ENCODE measurements at places on chromosomes 16 and 17.

DNA sequence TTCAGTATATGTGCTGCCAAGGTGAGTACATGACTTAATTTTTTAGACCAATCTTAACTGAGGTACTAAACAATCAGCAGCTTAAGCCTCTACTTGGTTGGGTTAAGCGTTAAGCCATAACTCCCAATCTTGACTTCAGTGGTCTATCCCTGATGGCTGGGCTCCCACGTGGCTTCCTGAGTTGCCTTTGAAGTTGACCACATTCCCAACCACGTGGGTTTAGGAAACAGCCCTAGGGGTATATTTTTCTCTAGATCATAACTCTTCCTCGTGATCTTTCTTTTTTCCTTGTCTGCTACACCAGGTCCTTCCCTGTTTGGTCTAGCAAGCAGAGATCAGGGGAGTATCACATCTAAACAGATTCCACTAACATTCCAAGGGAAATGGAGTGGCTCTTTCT is 20.1 kb upstream of the PIRT start:
- no peak for DNase-seq

DNA sequence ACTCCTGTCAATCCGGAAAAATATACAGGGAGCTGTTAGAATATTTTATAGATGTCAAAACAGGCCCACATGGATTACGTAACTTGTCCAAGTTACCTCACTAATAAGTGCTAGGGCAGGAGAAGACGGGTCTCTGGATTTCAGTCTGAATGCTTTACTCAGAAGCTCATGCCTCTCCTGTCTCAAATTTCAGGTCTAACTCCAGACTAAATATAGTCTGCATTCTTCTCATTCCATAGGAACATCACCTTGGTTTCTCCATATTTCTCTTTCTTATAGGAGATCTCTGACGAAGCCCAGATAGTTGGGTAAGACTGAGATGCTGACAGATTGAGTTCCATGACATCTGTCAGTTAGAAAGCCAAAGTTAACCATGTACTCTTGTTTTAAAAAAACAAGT is 174.2 kb downstream of the STX8 start:
- no peak for DNase-seq

DNA sequence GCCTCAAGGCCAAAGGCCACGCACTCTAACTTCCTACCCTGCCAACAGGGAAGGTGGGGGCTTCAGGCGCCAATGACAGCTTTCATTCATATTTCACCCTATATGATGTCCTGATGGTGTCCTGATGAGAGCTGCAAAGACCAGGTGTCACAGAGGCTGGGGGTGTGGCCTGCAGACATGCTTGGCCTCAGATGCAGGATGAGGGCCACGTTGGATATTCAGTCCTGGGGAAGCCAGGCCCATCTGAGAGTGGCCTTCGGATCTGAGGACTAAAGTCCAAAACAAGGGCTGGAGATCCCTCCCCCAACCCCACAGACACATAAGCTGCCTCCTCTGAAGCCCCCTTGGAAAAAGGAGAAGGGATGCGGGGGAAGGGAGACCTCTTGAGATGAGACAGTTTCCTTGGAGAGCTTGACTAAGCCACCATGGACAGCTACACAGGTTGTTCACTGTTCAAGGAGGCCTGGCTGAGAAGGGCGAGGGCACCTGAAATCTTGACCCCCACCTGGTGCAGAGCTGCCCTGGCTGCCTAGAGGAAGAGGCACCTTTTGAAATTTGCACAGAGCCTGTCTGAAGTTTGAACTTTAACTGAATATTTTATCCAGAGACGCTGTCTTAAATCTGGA is 24.3 kb upstream of the GSG1L start:
- no peak for DNase-seq

DNA sequence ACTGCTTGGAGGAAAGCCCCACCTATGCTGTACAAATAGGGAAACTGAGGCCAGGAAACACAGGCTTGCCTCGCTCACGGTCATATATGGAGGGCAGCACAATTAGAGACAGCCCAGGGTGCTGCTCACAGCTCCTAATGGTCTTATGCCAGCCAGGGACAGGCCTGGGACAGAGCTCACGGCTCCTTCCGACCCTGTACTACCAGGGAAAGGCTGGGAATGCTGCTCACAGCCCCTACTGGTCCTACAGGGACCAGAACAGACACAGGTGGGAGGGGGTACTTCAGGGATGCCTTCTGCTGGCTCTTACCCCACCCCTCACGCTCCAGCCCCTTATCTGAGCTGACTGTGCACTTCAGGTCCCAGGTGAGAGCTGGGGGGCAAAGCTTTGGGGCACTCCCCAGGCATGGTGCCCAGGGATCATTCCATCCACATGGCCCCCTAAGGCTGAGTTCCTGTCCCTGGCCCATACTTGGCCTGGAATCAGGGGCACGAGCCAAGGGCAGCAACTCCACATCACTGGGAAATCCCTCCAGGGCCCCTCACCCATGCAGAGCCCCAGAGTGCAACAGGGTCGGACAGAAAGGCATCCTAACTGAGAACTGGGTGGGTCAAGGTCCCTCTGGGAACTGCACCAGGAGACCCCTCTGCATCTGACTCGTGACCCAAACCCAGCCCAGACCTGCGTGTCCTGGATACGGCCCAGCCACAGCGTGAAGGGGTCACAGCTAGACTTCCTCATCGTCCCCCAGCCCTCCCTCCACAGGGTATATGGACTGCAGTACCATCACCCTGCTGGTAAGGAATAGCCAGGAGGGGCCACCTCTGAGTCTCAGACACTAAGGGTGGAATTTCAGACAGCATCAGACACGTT is 5.9 kb downstream of the RHBDF1 start:
- no peak for DNase-seq

DNA sequence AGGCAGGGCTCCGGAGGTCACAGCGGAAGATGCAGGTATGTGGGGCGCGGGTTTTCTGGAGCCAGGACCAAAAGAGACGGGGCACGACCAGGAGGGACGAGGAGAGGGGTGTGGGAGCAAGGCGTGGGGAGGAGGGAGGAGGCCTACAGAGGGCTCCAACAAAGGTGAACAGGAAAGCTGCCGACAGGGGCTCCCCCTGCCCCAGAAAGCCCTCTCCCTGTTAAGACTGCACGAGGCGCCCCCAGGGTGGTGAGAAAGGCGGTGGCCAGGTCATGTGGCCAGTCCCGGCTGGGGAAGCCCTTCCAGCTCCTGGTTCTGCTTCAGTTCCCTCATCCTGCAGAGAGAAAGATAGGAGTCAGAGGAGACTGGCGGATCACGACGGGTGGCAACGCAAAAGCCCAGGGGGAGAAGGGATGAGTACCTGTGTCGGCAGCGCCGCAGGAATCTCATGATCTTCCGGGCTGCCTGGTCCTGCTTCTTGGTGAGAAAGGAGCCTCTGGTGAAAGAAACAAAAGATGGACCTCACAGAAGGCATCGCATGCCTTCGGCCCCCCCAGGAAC is 949 bp upstream of the SPAG7 start:
- peak; percentile 32 for DNase-seq

DNA sequence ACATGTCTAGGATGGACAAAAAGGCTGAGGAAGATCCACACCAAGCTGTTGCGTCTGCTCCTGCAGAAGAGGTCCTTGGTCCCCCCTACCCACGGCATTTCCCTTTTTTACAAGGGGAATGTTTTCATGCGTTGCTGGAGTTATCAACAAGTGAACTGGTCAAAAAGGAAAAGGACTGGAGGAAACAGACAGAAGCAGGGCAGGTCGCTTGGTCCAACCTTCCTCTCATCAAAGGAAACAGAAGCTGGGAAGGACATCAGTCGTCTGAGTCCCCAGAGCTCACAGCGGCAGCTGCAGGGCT is 26.1 kb downstream of the PIEZO1 start:
- no peak for DNase-seq

GRCh38 chr17:74380086-74380958 is 13.0 kb downstream of the GPR142 start:
- no peak for DNase-seq

DNA sequence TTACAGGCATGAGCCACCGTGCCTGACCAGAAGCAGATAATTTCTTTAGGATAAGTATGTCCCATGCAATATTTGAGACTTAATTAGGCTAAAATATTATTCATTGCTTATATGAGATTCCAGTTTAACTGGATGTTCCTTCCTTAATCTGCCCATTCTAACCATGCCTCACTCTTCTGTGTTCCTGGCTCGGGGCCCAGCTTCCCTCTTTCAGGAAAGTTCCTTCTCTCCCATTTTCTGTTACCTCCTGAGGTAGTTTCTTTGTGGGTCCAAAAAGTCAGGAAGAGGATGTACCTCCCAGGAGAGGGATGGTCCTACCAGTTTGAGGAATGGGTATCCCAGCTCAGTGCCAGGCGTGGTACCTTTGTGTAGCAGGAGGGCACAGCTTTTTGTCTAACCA is 23.3 kb downstream of the UNK start:
- no peak for DNase-seq

DNA sequence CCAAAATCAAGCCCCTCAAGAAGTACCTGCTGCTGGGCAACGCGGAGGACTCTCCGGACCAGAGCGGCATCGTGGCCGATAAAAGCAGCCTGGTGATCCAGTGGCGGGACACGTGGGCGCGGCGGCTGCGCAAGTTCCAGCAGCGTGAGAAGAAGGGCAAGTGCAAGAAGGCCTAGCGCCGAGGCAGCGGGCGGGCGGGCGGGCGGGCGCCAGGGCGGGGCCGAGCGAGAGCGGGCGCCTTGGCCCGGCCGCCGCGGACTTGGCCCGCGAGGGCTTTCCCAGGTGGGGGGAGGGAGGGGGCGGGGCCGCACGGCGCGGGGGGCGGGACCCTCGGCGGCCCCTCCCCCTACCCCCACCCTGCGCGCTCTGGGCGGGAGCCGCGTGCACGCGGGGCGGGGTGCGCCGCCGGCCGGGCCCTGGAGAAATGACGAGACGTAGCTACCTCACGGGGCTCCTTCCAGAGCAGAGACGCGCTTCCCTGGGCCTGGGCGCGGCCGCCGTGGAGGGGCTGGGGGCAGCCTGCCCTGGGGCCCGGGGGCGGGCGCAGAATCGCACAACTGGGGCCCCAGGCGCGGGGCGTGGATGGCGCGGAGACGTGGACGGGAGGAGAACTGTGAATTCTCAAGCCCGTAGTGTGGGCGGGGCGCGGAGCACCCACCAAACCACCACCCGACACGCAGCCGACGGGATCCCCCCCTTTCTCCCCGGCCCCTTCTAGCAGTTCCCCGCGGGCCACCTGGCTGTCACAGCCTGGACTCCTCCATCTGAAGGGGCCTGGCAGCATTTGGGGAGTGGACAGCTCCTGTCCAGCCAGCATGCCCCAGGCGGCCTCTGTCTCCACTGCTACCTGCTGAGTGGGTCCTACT is 218.7 kb downstream of the NTN1 start:
- peak; percentile 46 for DNase-seq

- DNase-seq, result no peak
These were observed 144.5 kb downstream of the RPTOR start for GRCh38 chr17:80689129-80689619.

GRCh38 chr16:25219070-25219737 is 2.5 kb downstream of the AQP8 start:
- no peak for DNase-seq

DNA sequence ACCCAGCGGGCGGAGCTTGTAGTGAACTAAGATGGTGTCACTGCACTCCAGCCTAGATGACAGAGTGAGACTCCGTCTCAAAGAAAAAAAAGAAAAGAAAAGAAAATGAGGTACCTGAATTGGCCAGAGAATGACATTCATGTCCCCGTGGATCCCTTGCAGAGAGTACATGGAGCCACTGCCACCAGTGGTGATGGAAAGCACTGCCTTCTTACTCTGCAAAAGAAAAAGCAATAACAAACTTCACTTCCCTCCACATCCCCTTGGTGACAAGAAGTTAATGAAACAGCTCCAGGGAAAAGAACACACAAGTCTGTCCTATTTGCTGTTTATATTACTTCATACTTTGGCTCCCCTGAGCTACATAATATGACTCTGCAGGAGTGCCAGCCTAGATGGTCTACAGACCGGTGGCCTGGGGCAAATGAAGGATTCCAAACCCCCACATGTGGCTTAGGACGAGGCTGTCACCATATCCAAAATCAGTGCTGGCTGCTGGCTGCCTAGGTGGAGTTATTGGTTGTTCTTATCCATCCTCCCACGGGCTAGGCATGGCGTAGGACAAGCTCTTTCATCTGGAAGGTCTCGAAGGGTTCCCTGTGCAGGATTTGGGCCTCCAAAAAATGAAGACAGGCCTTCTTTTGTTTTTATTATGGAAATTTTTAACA is 13.3 kb downstream of the NQO1 start:
- no peak for DNase-seq

- no peak for DNase-seq
These were observed 293.2 kb upstream of the MON1B start for GRCh38 chr16:76897816-76898215.

- no peak for DNase-seq
These were observed 773 bp downstream of the NTN3 start for GRCh38 chr16:2471653-2472487.

DNA sequence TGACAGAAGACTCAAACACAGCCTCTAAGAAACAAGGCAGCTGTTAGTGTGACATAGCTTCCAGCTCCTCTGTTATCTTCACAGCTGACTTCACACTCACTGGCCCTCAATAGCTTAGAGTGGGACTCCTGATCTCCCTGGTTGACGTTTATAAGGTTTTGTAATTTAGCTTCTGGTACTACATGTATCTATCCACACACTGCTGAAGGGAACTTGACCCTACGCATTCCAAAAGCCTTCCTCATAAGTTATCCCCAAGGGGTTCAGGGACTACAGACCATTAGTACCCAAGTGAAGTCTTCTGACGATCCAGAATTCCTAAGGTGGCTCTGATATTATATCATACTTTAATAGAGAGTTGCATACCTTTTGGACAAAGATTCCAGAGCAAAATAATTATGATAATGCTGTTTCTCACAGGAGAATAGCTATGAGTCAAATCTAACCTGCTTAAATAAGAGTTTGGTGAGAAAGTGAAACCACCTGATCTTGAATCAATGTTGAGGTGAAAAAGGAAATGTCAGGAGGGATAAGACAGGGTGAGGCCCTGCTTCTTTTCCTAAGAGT is 14.5 kb downstream of the ACACA start:
- DNase-seq, result no peak

DNA sequence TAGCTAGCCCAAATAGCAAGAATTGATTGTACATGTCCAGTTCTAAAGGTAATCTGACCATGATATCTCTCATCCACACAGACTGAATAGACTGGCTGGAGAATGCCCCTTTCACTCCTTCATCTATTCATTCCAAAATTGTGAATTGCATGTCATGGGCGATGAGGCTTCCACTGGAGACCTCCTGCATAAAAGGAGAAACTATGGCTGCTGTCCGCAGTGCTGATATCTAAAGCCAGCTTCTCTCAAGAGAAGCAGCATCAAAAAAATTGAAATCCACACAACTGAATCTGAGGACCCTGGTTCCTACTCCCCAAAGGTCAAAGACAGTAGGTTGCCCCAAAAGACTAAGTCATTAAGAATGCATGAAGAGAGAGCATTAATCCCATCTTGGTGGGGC is 7.9 kb upstream of the SCNN1G start:
- peak; percentile 29 for DNase-seq

DNA sequence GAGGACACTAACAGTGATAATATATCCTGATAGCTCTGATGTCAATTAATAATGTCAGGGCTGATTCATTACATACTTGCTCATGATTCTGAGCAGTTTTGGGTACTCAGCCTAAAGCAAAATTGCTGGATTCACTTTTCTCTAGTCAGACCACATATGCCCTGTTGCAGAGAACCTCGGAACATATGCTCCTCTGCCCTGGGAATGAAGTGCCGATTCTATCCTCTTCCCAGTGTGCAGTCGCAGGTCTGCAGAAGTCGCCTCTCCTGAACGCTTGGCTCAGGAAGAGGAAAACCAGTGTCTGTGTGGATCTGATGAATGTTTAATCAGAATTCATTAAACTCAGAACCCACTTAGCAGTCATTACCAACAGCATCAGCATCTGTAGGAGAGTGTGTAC is 34.5 kb downstream of the ABCC12 start:
- DNase-seq, result no peak

GRCh38 chr17:49730785-49731434 is 23.1 kb upstream of the SLC35B1 start:
- DNase-seq, result no peak

Measured in endothelial cell (in vitro differentiated cells).